Activated naive CD4-positive, alpha-beta T cell treated with anti-CD3 and anti-CD28 coated beads, Interleukin-2, amount 50 U/mL, for 16 hours (primary cell): ENCODE measurements at places on chromosomes 3 and 15.

GRCh38 chr3:139312959-139313358, 30.9 kb upstream of the MRPS22 start:
- no peak for DNase-seq

- DNase-seq: no peak
Observed at GRCh38 chr15:68512052-68512451, 66.7 kb upstream of the CORO2B start.

- DNase-seq: no peak
Observed at GRCh38 chr3:157347577-157348303, 88.9 kb upstream of the PTX3 start.

DNA sequence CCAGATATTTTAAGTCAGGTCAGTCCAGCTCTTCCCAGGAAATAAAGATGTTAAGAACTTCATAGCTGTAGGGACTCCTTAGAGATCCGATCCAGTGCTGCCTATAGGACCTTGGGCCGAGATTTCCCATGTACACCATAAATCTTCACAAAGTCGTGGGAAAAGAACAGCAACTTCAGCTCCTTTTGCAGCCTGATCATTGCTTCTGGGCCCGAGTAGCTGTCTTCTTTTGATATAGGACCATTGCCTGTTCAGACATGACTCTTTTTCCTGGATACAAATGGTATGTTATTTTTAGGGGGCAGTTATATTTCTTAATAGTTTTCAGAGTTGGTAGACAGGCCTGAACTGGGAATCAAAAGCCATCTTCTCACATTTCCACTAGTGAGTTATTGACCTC, 20.5 kb downstream of the IL1RAP start:
- DNase-seq: no peak

DNA sequence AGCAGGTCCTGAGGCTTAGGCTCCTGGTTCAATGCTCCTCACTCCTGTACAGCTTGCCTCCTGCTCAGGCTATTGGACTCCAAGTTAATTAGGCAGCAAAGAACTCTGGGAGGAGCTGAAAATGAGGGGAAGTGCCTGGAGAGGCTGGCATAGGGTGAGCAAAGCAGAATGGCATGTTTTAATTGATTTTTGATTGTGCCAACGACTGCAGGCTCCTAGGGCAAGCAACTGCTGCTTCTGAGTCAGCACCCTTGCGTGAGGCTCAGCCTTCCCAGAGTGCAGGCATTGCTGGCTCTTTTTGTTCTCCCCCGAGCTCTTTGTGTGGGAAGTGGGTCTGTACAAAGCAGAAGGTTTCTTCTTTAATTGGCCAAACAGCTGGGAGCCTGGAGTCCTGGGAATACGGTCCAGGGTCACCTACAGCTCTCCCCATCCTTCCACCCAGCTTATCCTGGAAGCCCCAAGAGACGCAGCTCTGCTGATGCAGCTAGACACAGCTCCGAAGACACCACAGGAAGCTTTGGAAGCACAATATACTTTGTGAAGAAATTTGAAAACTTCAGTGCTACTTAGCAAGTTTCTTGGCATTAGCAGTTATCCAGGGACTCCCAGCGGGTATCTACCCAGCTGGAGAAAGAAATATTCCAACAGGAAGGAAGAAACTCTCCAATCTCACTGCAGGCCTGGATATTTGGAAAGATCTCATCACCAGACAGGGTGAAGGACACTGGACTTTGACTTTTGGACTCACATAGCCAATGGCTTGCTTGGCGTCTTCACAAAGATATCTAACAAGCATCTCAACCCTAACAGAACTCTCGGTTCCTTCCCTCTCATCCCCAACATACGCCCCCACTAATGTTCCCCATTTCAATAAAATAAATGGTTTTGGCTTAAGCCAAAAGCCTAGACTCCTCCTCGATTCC, 76.8 kb downstream of the BDH1 start:
- no peak for DNase-seq

- no peak for DNase-seq
Observed at GRCh38 chr3:79285380-79285779, 482.4 kb downstream of the ROBO1 start.

DNA sequence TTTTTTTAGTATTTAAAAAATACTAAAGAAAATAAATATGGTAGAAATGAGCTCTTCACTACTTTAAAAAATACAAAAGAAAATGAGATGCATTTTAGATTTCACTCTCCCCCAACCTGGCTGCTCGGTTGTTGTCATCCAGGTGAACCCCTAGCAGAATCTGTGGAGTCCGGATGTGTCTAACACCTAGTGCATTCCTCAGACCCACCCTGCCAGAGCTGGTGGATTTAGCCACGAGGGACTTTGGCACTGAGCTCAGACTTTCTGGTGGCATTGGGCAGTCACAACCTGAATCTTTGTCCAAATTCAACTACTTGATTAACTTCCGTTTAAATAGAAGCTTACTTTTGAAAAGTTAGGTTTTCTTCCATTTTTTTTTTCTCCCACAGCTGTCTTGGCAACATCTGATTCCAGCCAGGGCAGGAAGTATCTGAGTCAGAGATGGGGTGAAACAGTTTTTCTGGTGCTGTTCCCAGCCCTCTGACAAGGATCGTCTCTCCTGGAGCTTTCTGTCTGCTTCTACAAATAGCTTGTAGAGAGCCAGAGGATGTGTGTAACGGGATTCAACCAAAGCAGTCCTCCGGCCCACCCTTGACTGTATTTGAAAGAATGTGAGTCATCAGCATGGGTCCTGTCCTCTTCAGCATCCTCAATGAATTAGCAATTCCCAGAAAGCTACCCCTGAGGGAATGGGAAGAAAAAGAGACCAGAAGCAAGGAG, 301.8 kb upstream of the MCTP2 start:
- no peak for DNase-seq

DNA sequence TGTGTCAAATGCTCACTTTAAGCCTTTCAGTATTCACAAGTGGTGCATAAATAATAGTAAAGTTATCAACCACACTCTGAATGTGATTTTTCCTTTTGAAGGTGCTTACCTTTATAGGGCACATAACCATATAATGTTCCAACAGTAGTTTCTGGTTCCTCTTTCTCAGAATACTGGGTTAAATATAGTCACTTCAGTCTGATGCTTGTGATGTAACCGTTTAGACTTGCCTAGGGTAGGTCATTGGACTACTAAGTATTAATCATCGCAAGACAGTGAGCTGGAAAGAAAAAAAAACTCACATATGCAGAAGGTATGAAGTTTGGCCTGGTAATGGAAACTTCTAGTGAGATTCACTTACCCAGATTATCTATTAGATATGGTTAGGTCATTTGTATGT, 1.9 kb downstream of the KBTBD8 start:
- DNase-seq: no peak
